ENCODE measurements at places on chromosomes 4 and X. TPM values are rescaled to one million over a fixed set of nuclear protein-coding genes. Genes with fewer than 3 reads are reported as not detected.

Gene NR0B1
- total RNA-seq = not detected

Gene SLC6A14
- total RNA-seq = not detected

Gene MAGEA12
- not detected for total RNA-seq

Gene PCDH19
- total RNA-seq = 0.02 TPM

Gene TBC1D25
- 13.2 TPM for total RNA-seq

Gene ATP8A1
- 15.1 TPM for total RNA-seq

Gene ZNF711
- 0.90 TPM for total RNA-seq

Gene TMPRSS11F
- not detected for total RNA-seq

Gene AKAP14
- total RNA-seq = not detected

Gene CXCL1
- not detected for total RNA-seq

Gene SH3BP2
- total RNA-seq = 63.3 TPM

Gene MID1
- total RNA-seq = 0.43 TPM
